ENCODE measurements at places on chromosomes 4 and X. TPM values are rescaled to one million over a fixed set of nuclear protein-coding genes. Genes with fewer than 3 reads are reported as not detected.

Gene STAP1
- total RNA-seq = not detected

Gene STPG2
- 0.29 TPM for total RNA-seq

Gene CENPE
- 13.0 TPM for total RNA-seq

Gene LINC00632
- 9.4 TPM for total RNA-seq

Gene FGF13
- total RNA-seq = not detected

All from osteoblast (primary cell).